ENCODE measurements at places on chromosomes 1 and 21.

GRCh38 chr21:36820176-36821031 is 121.5 kb downstream of the SIM2 start:
- DNase-seq, result no peak

DNA sequence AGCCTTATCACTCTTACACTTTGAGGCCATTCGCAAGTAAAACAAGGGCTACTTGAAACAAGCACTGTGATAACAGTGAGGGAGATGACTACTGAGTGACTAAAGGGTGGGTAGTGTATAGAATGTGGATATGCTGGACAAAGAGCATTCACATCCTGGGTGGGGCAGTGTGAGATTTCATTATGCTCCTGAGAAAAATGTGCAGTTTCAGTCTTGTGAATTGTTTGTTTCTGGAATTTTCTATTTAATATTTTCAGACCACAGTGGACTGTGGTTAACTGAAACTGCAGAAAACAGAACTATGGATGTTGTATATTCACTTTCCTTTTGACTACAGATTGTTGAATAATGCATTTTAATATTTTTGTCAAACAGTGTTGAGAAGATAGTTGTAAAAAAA is 25.1 kb upstream of the B3GALT2 start:
- no peak for DNase-seq

GRCh38 chr1:224720216-224720615 is 104.1 kb downstream of the CNIH3 start:
- no peak for DNase-seq

DNA sequence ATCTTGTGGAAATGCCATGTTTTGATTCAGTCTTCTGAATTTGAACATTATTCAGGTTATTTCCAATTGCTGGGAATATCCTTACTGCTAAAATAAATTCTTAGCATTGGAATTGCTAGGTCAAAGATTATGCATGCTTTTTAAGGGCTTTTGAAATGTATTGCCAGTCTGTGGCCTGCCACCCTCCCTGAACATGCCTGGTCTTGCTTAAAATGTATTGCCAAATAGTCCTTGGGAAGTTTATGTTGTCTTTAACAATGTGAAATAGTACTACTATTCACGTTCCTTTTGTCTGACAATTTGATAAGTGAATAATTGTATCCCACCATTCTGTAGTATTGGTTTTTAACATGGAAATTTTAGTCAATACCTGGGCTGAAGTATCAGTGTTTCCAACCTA is 13.6 kb downstream of the TARDBP start:
- DNase-seq, result no peak

DNA sequence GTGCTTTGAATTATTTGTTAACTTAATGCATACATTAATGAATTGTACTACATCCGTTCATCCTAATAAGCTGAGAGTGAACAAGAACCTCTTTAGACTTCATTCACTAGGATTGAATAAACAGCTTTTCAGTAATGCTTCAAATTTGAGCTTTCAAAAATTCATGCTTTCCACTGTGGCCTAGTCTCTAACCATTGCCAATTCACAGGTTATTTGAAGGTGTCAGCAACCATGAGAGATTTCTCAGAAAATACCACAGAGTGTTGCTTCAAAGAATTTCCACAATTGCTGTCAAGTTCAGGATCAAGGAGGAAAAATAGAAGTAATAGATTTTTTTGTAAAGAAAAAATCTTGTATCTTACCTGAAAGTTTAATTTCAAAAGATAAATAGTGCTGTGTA is 72.7 kb downstream of the AK5 start:
- DNase-seq, result no peak

DNA sequence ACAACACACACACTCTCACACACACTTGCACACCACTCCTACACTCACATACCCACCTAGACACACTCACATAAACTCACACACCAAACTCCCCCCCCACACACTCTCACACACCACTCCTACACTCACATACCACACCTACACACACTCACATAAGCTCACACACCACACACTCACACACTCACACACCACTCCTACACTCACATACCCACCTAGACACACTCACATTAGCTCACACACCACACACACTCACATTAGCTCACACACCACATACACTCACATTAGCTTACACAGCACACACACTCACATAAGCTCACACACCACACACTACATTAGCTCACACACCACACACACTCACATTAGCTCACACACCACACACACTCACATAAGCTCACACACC is 33.1 kb downstream of the OPTC start:
- no peak for DNase-seq

DNA sequence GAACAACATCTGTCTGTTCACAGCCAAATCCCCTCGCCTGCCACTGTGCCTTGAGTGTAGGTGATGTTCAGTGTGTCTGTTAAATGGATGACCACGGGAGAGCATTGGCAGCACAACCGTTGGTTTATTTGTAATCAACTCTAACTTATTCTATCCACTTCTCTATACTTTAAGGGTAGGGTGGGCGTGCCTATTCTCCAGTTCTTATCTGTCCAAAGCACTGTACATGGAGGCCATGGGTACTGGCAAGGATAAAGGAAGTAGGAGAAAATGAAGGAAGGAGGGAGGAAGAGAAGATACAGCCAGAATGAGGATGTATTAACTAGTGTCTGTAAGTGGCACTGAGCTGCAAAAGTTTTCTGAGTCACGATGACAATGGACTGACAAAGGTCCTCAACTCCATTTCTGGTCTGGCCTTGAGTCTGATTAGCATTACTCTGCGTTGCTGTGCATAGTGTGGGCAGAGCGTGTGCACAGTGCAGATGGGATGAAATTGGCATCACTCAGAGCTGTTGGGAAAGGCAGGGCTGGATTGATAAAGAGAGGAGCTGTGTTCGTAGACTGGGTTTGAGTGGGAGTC is 7.1 kb downstream of the RHOU start:
- no peak for DNase-seq

- no peak for DNase-seq
Observed at GRCh38 chr1:5386371-5386770, 605.9 kb downstream of the NPHP4 start.
